ENCODE measurements at places on chromosomes 3 and 15.

DNA sequence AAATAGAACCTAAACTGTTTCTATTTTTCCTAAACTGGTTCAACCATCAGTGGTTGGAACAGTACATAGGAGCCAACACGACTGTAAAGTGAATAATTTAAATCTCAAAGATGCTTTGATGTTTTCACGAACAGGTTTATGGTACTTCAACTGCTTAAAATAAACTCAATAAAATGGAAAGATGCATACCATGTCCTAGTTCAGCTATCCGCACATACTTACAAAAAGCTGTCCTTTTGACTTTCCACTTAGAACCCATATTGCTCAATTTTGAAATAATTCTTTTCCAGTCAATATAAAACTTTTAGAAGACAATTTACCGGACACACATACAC is 902 bp downstream of the CMTM6 start:
- no peak for DNase-seq

- no peak for DNase-seq
Measured at GRCh38 chr3:99658274-99658673, 19.9 kb downstream of the COL8A1 start.

- no peak for DNase-seq
Measured at GRCh38 chr15:62063825-62064635, 2.7 kb upstream of the C2CD4A start.

DNA sequence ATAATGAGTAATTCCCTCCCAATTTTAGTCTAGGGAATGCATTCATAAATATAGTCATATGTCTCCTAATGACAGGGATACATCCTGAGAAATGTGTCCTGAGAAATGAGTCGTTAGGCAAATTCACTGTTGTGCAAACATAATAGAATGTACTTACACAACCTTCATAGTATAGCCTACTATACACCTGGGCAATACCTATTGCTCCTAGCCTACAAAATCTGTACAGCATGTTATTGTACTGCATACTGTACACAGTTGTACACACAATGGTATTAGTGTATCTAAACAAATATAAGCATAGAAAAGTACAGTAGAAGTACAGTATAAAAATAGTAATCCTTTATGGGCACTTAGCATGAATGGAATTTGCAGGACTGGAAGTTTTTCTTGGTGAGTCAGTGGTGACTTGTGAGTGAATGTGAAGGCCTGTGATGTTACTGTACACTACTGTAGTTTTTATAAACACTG is 6.6 kb downstream of the DTWD1 start:
- DNase-seq: no peak

DNA sequence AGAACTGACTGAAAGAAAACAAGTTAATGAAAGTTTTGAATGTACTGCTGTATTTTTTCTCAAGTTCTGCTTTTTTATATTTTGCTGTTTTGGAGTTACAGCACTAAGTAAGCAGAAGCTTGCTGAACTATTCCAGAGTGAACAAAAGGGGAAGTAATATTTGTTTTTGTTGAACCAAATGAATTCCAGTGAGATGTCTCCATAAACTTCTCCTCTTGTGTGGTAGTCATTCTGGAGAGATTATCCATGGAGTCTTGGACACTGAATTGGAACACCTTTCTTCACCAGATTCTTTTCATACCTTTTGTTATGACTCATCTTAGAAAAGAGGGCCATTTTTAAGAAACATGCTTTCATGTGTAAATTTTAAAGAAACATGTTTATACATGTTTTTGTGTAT is 8.8 kb downstream of the ANKUB1 start:
- peak; percentile 24 for DNase-seq

- DNase-seq: no peak
Measured at GRCh38 chr3:165346503-165346902, 150.3 kb upstream of the SLITRK3 start.

DNA sequence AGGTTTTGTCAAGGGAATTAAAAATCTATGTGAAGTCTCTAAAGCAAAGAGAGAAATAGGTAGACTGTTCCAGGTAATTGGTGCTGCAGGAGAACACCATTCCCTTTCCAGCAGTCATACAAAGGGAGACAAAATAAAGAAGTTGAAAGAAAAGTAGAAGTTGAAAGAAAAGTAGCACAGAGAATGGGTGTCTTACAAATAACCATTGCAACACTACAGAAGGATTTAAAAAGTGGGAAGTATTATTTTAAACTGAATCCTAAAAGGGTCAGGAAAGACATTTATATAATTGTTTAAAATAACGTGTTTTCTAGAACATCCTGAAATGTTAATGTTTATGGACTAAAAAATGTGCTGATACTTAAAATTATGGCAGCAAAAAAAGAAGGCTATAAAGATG is 223.8 kb downstream of the RSRC1 start:
- no peak for DNase-seq

GRCh38 chr15:77738038-77738370 is 105.3 kb upstream of the LINGO1 start:
- DNase-seq: no peak

DNA sequence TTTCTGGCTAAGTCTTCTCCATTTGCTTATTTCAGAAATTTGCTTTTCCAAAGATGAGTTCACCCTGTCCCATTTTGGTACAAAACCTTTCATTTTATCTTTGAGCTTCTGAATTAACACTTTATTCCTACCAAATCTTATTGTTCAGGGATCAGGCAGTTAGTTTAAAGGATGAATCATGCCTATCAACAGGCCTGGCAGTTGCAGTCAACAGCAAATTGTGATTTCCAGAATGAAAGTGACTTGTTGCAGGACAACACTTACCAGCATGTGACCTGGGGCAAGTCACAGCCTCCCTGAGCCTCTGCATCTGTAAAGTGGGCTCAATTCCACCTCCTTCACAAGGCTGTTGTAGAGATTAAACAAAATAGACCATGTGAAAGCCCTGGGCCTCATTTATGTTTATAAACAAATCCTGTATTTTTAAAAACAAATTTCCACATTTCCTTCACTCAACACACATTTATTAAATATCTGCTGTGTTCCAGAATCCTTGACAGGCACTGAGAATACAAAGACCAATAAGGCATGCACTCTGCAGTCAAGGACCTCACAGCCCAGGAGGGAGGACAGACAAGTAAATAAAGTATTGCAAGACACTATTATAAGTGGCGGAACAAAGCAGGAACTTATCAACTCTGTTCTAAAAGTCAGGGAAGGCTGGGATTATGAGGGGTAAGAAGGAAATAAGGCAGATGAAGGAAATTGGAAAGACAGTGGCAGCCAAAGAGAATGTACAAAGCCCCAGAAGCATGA is 359.1 kb upstream of the IL12A start:
- DNase-seq: no peak

DNA sequence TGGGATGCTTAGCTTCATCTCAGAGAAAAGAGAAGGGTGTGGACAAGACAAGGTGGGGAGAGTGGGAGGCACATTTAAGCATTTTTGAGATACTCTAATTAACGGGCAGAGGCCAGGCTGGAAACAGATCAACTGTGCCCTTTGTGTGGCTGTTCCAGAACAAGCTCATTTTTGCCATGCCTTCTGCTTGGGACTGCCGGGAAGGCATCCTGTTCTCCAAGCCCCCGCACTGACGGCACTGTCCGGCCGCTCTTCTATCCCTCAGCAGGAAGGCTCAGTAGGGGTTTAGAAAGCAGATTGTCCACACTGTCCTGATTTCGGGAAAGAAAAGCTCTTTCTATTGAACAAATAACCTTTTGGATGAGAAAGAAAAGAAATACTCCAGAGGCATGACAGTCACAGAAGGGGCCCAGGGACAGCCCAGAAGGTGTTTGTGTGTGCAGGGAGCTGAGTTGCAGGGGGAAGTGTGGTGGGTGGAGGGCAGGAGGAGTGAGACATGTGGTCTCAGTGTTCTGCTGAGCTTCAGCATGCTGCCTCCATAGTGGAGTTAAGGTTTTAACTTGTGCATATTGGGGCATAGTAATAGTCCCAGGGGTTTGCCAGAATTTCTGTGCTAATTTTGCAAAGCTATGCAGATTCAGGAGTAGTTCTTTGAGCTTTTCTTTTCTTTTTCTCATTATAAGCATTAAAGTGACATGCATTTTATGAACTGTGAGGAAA is 27.3 kb downstream of the SV2B start:
- no peak for DNase-seq

- no peak for DNase-seq
Measured at GRCh38 chr15:45099549-45100165, 14.3 kb downstream of the DUOX2 start.

DNA sequence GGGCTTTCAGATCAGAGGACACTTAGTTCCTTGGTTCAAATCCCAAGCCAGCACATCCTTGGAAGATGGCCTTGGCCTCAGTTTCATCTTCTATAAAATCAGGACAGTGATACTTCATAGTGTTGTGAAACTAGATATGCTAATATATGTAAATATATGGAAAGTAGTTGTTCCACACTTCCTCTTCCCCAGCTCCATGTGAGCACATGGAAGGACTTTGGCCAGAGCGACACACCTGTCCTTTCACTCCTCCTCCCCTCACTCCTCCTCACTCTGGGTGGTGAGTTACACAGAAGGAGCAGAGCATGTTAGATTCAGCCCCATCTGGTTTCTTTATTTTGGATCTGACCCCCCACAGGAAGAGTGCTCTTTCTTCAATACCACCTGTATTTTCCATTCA is 65.2 kb downstream of the MTHFS start:
- no peak for DNase-seq

DNA sequence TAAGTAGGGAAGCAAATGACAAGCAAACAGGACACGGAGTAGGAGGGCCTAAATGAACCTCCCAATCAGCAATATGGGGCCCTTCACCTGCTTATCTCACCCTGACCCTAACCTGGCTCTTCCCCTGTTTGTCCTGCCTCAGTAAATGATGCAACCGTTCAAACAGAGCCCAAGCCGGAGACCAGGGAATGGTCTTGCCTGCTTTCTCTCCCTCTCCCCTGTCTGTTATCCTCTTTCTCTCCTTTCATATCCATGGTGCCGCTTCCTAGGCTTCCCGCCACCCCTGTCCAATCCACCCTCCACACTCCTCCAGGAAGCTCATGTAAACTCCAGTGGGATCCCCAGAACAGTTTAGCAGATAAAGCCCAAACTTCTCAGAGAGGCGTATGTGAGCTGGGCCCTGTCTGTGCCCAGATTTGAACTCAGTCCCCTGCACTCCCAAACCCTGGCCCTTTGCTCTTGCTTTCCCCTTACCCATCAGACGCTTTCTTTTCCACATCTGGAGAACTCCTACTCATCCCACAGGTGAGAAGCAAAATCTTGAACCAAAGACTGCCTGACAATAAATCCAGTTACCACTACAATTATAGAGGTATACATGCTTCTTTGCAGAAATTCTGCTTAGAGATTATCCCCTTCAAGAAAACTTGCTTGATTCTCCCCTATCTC is 45.7 kb upstream of the STT3B start:
- no peak for DNase-seq

GRCh38 chr3:189303584-189303983 is 131.8 kb downstream of the TPRG1 start:
- no peak for DNase-seq

GRCh38 chr3:68793759-68794701 is 138.3 kb downstream of the TAFA4 start:
- no peak for DNase-seq

All from germinal center (tissue), 1 donor.